ENCODE measurements at places on chromosomes 2 and 18.

- no peak for DNase-seq
These were observed 261.8 kb upstream of the RAB6C start for GRCh38 chr2:129717560-129718130.

DNA sequence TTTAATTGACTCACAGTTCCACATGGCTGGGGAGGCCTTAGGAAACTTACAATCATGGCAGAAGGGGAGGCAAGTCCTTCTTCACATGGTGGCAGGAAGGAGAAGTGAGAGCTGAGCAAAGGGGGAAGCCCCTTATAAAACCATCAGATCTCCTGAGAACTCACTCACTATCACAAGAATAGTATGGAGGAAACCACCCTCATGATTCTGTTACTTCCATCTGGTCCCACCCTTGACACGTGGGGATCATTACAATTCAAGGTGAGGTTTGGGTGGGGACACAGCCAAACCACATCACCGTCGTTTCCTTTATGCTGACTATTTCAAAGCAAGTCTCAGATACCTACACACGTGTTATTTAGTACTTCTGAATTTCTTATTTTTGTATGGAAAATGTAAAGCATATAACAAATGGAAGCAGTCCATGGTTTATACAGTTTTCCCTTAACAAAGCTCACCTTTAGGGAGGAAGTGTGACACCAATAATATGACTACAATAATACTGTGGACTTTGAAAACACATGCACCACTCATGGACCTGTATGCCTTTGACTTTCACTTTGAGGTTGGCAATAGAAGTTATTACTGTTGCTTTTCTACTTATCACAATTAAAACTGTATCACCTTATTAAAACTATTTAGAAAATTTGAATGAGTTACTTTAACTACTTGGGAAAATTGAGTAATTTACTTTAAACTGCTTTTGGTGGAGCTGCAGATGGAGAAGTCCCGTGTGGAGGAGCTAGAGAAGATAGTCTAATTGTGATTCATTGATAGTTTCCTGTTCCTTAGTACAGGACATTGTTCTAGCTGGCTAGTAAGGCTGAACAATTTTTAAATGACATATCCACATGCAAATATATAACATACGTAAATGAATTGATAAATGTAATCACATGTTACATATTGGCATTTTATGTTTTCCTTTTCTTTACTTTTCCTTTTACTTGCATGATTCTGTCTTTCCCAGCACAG lies 37.3 kb downstream of the MTCL1 start:
- no peak for DNase-seq

DNA sequence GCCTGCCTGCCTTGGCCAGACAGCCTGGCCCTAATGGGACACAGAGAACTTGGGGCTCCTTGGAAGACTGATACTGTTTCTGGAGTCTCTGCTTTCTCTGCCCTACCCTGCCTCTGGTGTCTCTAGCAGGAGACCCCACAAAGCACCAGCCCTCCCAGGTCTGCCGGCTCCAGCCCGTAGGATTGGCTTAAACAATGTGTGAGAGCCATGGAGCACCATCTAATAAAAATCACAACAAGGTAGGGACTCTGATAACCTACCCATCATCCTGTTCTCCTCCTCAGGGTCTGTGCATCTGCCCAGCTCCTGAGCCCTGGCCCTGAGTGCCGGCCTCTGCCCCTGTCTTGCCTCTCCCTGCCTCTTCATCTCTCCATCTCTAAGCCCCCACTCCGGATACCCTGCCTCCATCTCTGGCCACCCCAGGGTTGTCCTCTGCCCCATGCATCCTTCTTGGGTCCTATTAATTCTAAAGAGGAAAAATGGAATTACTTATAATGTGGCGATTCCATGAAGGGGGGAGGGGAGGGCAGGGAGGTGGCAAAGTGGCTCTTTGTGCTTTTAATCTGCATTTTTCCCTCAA lies 1.2 kb upstream of the ECEL1 start:
- no peak for DNase-seq

DNA sequence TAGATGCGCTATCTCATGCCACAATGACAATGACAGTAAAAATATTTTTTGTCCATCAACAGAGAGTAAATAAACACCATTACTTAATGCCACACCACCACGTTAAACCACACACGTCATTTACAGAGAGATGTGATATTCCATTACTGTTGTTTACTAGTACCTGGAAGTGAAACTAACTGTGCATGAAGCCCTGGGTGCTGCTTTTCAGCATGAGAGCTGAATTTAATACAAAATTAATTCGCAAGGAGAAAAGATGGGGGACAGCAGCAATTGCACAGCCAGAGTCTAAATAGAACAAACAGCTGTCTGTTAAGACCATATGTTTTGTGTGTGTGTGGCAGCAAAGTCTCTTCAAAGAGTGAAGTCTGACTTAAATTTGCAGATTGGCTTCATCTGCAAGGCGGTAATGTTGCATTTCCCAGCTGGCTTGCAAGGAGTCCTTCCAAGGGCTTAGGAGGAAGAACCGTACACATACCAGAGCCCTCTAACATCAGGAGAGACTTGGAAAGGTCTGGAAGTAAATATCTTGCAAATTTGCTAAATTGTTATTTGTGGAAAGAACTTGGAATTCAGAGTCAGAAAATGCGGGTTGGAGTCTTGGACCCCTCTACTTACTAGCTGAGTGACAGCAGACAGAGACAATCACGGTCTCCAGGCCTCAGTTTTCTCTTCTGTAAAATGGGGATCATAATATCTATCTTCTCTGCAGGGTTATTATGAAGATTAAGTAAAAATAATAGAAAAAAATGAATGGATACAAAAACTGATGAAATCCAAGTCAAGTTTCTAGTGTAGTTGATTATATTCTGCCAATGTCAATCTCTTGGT lies 127.6 kb downstream of the ALPK2 start:
- DNase-seq = no peak

DNA sequence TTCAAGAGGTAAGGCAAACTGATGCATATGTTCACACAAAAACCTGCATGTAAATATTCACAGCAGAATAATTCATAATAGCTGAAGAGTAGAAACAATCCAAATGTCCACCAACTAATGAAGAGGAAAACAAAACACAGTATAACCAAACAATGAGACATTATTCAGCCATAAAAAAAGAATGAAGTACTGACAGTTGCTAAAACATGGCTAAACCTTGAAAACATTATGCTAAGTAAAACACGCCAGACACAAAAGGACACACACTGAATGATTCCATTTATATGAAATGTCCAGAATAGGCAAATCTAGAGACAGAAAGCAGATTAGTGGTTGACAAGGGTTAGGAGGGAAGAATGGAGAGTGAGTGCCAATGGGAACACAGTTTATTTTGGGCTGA lies 86.9 kb downstream of the SESTD1 start:
- no peak for DNase-seq

DNA sequence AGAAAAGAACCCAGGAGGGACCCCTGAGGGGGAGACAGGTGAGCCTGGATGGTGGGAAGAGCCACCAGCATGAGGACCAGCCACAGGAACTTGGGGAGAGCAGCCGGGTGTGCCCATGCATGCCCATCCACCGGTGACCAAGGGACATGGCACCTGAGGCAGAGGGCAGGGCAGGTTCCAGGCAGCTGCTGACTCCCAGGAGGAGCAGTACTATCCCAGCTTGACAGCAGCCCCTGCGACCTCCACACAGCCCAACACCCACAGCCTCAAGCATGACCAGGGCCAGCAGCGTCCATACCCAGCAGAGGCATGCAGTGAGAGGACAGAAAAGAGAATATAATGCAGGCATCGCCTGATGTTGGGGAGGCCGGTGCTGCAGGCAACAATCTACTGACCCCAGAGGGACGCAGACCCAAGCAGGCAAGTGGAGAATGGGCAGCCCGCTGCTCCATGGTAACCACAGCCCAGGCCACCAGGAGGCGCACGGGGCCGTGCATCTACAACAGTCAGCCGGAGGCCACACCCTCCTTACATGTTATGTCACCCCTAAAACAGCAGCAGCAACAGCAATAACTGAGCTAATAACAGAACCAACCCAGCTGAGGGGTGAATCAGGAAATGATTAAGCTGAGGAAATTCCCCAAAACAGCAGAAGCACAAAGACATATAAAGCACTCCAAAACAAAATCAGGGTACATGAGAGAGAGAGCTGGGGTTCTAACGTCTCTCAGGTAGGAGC lies 44.1 kb downstream of the ANKMY1 start:
- peak; percentile 56 for DNase-seq

DNA sequence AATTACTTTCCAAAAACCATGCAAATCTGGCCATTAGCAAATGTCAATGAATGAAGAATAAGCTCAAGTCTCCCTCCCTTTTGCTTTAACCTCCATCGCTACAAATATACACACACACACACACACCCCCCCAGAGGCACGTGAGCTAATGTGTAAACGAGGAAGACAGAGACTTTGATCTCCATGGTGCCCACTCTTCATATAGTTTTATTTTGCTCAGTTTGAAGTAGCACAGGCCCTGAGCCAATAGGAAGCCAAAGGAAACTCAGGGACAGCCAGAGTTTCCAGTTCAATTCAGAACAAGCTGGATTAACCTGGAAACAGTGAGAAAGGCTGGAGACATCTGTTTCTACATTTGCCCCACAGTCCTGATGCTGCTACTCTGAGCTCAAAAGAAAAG lies 248.4 kb upstream of the MEIS1 start:
- no peak for DNase-seq
